A549 treated with ZK216348 at 1 μM for 4 hours (cell line): ENCODE measurements at places on chromosomes 13 and 19. TPM values are rescaled to one million over a fixed set of nuclear protein-coding genes. Genes with fewer than 3 reads are reported as not detected.

The SGCG gene
- not detected in 5 replicates for total RNA-seq

The ICAM1 gene
- 2.9 to 4.9 TPM (median 4.2 TPM) in 5 replicates for total RNA-seq

The LRRC8E gene
- 4.3 to 6.2 TPM (median 5.6 TPM) in 5 replicates for total RNA-seq

The HSD17B14 gene
- 9.4 to 15.3 TPM (median 14.5 TPM) in 5 replicates for total RNA-seq

The MATK gene
- total RNA-seq: 0.41 to 2.0 TPM (median 1.0 TPM) in 5 replicates

The SLC25A41 gene
- 0.11 to 0.23 TPM (median 0.15 TPM) in 4 of 5 replicates, not detected in the other for total RNA-seq

The PSG2 gene
- not detected in 5 replicates for total RNA-seq

The ZNF667 gene
- not detected in 5 replicates for total RNA-seq

The SRRM5 gene
- 0.93 to 1.4 TPM (median 0.98 TPM) in 5 replicates for total RNA-seq

The LRRC63 gene
- total RNA-seq: 0.13 TPM in 1 of 5 replicates, not detected in the others

The C13orf42 gene
- not detected in 5 replicates for total RNA-seq

The IRGC gene
- total RNA-seq: not detected in 5 replicates

The ZNF577 gene
- 0.06 to 0.13 TPM in 2 of 5 replicates, not detected in the others for total RNA-seq

The EDNRB gene
- not detected in 5 replicates for total RNA-seq

The SMIM17 gene
- total RNA-seq: not detected in 5 replicates

The KLK15 gene
- not detected in 5 replicates for total RNA-seq

The LAIR1 gene
- not detected in 5 replicates for total RNA-seq

The KRTDAP gene
- total RNA-seq: not detected in 5 replicates

The SBK2 gene
- 0.61 to 2.5 TPM (median 2.0 TPM) in 5 replicates for total RNA-seq

The ZNF541 gene
- not detected in 5 replicates for total RNA-seq

The C5AR1 gene
- 1.6 to 3.0 TPM (median 2.5 TPM) in 5 replicates for total RNA-seq

The UNC13A gene
- total RNA-seq: 1.2 to 2.1 TPM (median 1.5 TPM) in 5 replicates

The NLRP7 gene
- 0.08 TPM in 1 of 5 replicates, not detected in the others for total RNA-seq

The MISP3 gene
- 2.1 to 5.4 TPM (median 3.9 TPM) in 5 replicates for total RNA-seq

The SYNGR4 gene
- 1.4 to 4.2 TPM (median 3.2 TPM) in 5 replicates for total RNA-seq

The ALOX5AP gene
- 4.7 to 9.0 TPM (median 7.1 TPM) in 5 replicates for total RNA-seq

The NHLRC3 gene
- 4.1 to 6.6 TPM (median 5.1 TPM) in 5 replicates for total RNA-seq

The PTPRH gene
- 3.6 to 6.0 TPM (median 4.0 TPM) in 5 replicates for total RNA-seq

The ADGRE2 gene
- 0.53 to 1.4 TPM (median 0.99 TPM) in 5 replicates for total RNA-seq

The LIM2 gene
- total RNA-seq: not detected in 5 replicates

The IRF3 gene
- total RNA-seq: 69.2 to 108 TPM (median 102 TPM) in 5 replicates

The FFAR1 gene
- total RNA-seq: not detected in 5 replicates

The ZNF260 gene
- total RNA-seq: 5.9 to 13.9 TPM (median 7.6 TPM) in 5 replicates

The ZNF135 gene
- not detected in 5 replicates for total RNA-seq

The FUT2 gene
- not detected in 5 replicates for total RNA-seq

The SARS2 gene
- total RNA-seq: 48.7 to 60.6 TPM (median 54.6 TPM) in 5 replicates

The EFNA2 gene
- 0.61 to 3.2 TPM (median 2.9 TPM) in 5 replicates for total RNA-seq

The FAM124A gene
- 1.4 to 3.2 TPM (median 2.5 TPM) in 5 replicates for total RNA-seq

The URAD gene
- not detected in 5 replicates for total RNA-seq

The ZNF418 gene
- 0.58 to 0.97 TPM (median 0.84 TPM) in 5 replicates for total RNA-seq

The ZNF579 gene
- total RNA-seq: 14.9 to 40.1 TPM (median 32.3 TPM) in 5 replicates

The ZNF471 gene
- total RNA-seq: 0.04 to 0.22 TPM (median 0.14 TPM) in 4 of 5 replicates, not detected in the other

The ADPRHL1 gene
- 12.8 to 15.7 TPM (median 13.9 TPM) in 5 replicates for total RNA-seq

The PRODH2 gene
- 0.13 to 0.52 TPM (median 0.38 TPM) in 5 replicates for total RNA-seq

The CDKN2D gene
- total RNA-seq: 3.9 to 8.0 TPM (median 5.8 TPM) in 5 replicates

The MAG gene
- not detected in 5 replicates for total RNA-seq

The DCT gene
- total RNA-seq: not detected in 5 replicates

The GAPDHS gene
- not detected in 5 replicates for total RNA-seq
